ENCODE measurements at places on chromosomes 3 and 15. TPM values are rescaled to one million over a fixed set of nuclear protein-coding genes. Genes with fewer than 3 reads are reported as not detected.

GRCh38 chr15:38130205-38130567, 122.5 kb upstream of the SPRED1 start:
- no peak overlapping the region for H3K4me3 ChIP-seq
- peaks cover 22% of the 10 kb centered on the region for H3K27me3 ChIP-seq
- peaks cover 2% of the 10 kb centered on the region for H3K4me1 ChIP-seq
- H3K27ac ChIP-seq: no peak overlapping the region

- H3K4me3 ChIP-seq: no peak overlapping the region
- H3K36me3 ChIP-seq: no peaks in the 10 kb centered on the region
- no peak for DNase-seq
- H3K4me1 ChIP-seq: no peaks in the 10 kb centered on the region
- H3K27me3 ChIP-seq: peaks cover 17% of the 10 kb centered on the region
Measured at GRCh38 chr15:71752604-71753289, 57.6 kb upstream of the NR2E3 start.

- no peaks in the 10 kb centered on the region for H3K27me3 ChIP-seq
- peaks cover 42% of the 10 kb centered on the region for H3K36me3 ChIP-seq
- DNase-seq: no peak
- peaks cover 77% of the 10 kb centered on the region for H3K4me1 ChIP-seq
- H3K27ac ChIP-seq: peak overlapping the region; percentile 89
Measured at GRCh38 chr3:196638861-196639482, 522 bp upstream of the NRROS start.

DNA sequence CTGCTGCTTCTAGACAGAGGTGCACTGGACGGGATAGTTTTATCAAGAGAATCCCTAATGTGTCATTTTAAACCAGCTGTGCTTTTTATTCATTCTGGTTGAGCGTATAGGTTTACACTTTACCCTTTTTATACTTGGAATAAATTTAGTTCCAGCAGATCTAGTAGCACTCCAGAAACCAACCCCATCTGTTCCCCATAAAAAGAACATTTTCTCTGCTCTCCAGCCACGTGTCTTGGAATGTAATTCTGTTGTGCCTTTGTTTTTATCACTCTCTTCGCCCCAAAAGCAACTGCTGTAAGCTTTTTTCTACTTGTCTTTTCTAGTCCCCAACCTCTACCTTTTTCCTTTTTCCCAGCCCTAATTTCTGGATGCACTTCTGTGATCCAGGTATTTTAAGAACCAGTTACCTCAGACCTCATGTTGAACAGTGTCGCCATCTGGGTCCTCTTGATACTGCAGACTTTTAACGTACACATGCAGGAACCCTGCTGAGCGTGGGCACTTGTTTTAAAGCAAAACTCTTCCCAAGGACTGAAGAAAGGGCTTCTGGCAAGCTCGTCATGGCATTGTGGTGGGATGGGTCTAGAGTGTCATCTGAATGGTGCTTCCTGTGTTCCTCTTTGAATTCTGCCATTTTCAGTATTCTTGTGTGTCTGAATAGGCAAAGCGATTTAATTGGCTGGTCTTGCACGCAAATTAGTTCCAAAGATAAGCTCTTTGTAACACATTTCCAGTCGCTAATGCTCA, 5.7 kb upstream of the EXOG start:
- no peaks in the 10 kb centered on the region for H3K27me3 ChIP-seq
- DNase-seq: no peak
- H3K4me1 ChIP-seq: no peaks in the 10 kb centered on the region
- H3K36me3 ChIP-seq: no peaks in the 10 kb centered on the region

GRCh38 chr15:89307791-89308190, 26.8 kb downstream of the POLG start:
- H3K4me1 ChIP-seq: peaks cover 4% of the 10 kb centered on the region
- no peak overlapping the region for H3K4me3 ChIP-seq
- H3K27ac ChIP-seq: no peak overlapping the region
- no peak for DNase-seq
- no peaks in the 10 kb centered on the region for H3K27me3 ChIP-seq

DNA sequence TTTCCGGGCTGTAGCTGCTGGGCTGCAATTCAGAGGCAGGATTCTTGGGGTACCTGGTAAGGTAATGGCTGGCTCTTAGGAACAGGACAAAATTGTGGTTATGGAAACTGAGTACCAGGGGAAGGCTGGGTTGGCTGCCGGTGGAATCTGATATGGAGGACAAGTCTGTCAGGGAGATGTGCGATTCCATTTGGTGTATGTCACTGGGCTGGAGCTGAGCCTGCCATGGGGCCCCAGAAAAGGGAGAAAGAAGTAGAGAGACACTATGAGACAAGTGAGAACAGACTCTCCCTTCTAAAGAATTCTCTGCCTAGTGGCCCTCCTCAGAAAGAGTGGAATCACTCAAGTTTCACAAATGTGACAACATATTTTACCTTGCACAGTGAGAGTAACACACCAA, 368.2 kb upstream of the ROPN1 start:
- H3K4me3 ChIP-seq: no peak overlapping the region
- no peak overlapping the region for H3K27ac ChIP-seq
- DNase-seq: no peak
- no peaks in the 10 kb centered on the region for H3K4me1 ChIP-seq
- H3K27me3 ChIP-seq: peaks cover 11% of the 10 kb centered on the region

DNA sequence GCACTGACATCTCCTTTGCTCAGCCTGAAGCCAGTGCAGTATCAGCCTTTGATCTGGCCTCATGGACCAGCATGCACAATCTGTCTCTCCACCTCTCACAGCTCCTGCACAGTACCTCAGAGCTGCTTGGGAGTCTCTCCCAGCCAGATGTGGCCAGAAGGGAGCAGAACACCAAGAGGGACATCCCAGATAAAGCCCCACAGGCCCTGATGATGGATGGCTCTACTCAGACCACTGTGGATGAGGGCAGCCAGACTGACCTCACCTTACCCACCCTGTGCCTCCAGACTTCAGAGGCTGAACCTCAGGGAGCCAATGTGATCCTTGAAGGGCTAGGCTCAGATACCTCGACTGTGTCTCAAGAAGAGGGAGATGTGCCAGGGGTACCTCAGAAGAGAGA, 44.4 kb downstream of the CDAN1 start:
- no peak overlapping the region for H3K27ac ChIP-seq
- H3K4me1 ChIP-seq: peaks cover 16% of the 10 kb centered on the region
- H3K36me3 ChIP-seq: no peaks in the 10 kb centered on the region
- H3K4me3 ChIP-seq: no peak overlapping the region
- no peak for DNase-seq

- peaks cover 2% of the 10 kb centered on the region for H3K27me3 ChIP-seq
- no peaks in the 10 kb centered on the region for H3K36me3 ChIP-seq
- H3K4me3 ChIP-seq: no peak overlapping the region
- DNase-seq: no peak
- no peaks in the 10 kb centered on the region for H3K4me1 ChIP-seq
Measured at GRCh38 chr3:134694946-134695543, 44.2 kb upstream of the KY start.

DNA sequence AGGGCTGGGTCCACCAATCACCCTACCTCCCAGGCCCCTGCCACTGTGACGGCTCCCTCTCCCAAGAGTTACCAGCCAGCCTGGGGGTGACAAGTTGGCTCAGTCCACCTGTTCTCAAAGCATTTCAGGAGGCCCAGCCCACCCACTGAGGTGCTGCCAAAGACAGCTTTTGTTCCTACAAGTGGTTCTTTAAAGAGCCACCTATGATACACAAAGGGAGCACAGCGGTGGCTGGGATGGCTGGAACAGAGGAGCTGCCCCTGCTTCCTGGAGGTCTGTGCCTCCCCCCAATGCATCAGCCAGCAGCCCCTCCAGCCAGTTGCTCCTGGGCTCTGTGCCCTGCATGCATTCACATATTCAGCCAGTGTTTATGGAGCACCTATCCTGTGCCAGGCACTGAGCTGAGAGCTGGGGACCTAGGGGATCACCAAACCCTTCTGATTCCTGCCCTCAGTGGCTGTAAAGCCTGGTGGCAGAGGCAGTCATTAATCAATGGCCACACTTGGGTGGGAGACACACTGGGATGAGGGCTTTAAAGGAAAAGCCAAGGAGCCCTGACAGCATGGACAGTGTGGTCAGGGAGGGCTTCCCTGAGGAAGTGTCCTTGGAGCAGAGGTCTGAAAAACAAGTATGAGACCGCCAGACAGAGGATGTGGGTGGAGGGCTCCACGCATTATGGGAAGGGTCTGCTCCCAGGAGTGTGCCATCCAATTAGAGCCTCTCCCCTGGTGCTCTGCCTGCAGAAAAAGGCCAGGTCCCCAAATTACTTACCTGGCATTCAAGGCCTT, 107.1 kb upstream of the LINGO1 start:
- no peak overlapping the region for H3K27ac ChIP-seq
- no peak overlapping the region for H3K4me3 ChIP-seq
- DNase-seq: no peak
- H3K27me3 ChIP-seq: peaks cover 12% of the 10 kb centered on the region
- H3K4me1 ChIP-seq: no peaks in the 10 kb centered on the region

The INSYN1 gene
- not detected for total RNA-seq

DNA sequence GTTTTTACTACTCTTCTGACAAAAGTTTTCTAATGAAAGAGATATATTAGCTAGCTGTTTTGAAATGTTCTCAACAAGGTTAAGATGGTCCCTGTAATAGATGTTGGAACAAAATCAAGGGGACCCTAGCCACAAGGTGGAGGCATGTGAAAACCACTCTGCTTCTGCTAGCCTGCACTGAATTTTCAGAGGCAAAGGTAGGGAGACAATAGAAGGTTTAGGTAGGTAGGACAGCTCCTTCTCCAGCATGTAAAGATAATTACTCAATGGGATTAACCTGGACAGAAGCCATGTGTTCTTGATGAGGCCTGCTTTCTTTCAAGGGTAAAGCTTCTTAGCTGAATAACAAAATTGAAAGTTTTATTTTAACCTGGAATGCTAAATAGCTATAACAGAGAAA, 333.5 kb downstream of the LSAMP start:
- H3K27ac ChIP-seq: no peak overlapping the region
- no peaks in the 10 kb centered on the region for H3K4me1 ChIP-seq
- H3K36me3 ChIP-seq: no peaks in the 10 kb centered on the region
- DNase-seq: no peak
- no peaks in the 10 kb centered on the region for H3K27me3 ChIP-seq

DNA sequence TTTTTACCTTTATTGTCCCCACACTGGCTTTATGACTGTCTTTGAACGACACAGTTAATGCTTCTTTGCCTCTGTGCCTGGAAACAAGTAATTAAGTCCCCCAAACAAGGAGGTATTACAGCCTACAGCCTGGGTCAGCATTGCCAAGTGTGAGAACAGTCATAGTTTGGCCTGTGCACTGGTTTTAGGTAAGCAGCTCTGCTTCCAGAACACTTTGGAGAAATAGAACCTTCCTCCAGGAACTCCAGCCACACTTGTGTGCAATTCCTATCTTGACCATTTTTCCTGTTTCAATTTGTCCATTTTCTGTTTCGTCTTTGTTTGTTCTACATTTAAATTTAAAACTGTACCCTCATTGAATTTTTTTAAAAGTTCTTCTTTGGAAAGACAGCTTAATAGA, 568.2 kb downstream of the TUSC7 start:
- H3K27me3 ChIP-seq: no peaks in the 10 kb centered on the region
- no peak overlapping the region for H3K27ac ChIP-seq
- DNase-seq: no peak

The IL17RD gene
- not detected for total RNA-seq

DNA sequence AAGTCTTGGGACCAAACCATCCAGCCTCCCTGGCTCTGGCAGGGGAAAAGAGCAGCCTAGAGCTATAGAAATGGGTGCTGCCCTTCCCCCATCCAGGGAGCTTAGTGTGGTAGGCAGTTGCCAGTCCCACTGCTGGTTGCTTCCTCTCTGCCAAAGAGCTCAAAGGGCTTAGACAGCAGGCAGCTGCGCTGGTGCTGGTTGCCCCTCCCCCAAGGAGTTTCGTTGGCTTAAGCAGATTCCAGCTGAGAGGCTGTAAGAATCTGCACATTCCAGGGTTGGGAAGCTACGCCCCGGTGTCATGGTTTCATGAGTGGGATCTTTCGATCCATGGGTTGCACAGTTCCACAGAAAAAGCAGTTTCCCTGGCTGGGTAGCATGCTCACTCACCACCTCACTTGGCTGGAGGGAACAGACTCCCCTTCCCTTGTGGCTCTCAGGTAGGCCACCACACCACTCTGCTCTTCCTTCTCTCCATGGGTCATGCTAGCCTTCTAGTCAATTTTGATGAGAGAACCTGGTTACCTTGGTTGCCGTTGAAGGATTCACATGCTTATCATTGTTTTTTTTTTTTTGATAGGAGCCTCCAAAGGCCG, 195.1 kb downstream of the EPHA6 start:
- H3K27me3 ChIP-seq: no peaks in the 10 kb centered on the region
- H3K27ac ChIP-seq: no peak overlapping the region
- no peaks in the 10 kb centered on the region for H3K36me3 ChIP-seq
- H3K4me1 ChIP-seq: no peaks in the 10 kb centered on the region
- no peak overlapping the region for H3K4me3 ChIP-seq
- no peak for DNase-seq

The PFKFB4 gene
- total RNA-seq: 21.6 TPM

DNA sequence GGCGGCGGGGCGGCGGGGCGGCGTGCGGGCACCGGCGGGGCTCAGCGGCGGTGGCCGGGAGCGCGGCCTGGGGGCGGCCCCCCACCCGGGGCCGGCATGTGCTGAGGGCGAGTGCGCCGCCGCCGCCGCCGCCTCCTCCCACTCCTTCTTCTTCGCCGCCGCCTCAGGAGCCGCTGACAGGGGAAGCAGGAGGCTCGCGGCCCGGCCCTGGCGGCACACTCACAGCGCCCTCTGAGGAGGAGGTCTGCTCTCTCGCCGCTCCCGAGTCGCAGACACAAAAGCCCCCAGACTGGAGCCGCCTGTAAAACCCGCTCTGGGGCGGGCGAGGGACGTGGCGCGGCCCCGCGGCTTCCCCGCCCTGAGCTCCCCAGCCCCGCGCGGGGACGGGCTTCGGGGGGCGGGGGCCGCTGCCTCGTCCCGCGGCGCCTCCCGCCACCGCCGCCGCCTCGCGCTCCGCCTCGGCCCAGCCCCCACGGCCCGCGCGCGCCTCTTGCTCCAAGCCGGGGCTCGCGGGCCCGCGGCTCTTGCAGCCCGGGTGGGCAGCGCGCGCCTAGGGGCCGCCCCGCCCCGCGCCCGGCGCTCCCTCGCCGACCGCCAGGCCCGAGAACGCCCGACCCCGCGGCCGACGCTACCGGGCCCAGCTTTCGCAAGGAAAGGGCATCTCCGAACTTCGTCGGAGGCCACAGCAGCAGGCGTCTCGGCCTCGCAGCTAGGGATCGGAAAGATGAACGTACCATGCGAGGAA, at the start of gene PYGO1:
Gene PYGO1, minus strand, starts transcription at position 276 of the 745 bp plus-strand sequence. CDS start 462 bp downstream, outside the sequence.
- peaks cover 3% of the 10 kb centered on the region for H3K4me1 ChIP-seq
- peaks cover 42% of the 10 kb centered on the region for H3K27me3 ChIP-seq
- peak within 1 kb of the TSS; percentile 51 for H3K4me3 ChIP-seq
- H3K36me3 ChIP-seq: peaks cover 2% of the 10 kb centered on the region

All from activated CD4-positive, alpha-beta T cell treated with anti-CD3 and anti-CD28 coated beads, Interleukin-2, amount 10 ng/mL, durations not matched to agents 7 days and 5 days (primary cell).